ENCODE measurements at places on chromosomes 11 and 22.
A peak's percentile ranks its signal among the peaks of the same experiment; 100 is the strongest.

DNA sequence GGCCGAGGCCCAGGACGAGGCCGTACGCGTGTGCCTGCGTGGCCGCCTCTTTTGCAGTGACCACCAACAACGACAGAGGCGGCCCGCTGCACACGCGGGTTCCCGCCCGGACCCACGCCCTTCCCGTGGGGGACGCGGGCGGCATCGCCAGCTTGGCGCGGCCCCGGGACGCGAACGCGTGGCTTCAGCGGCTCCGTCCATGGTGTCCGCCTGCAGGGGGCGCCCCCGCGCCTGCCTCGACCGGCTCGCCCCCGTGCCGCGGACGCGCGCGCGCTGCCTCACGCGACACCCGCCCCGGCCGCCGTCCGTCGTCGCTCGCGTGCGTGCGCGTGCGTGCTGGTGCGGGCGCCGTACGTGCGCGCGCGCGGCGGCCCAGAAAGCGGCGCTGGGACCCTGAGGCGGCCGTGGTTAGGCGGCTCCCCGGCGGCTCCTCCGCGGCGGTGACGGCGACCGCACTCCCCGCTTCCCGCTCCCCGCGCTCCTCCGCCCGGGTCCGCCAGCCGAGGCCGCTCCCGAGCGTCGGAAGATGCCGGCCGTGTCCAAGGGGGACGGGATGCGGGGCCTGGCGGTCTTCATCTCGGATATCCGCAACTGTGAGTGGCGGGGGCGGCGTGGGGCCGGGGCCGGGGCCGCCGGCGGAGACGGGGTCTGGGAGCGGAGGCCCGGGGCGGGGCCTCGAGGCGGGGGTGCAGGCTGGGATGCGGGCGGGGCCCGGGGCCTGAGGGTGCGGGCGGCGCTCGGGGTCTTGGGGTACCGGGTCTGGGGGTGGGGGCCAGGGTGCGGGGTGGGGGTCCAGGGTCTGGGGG is at the start of gene AP2A2:
AP2A2 (plus strand) TSS at position 375 of the 806 bp plus-strand sequence; CDS start at position 527, 152 bp downstream.
- peak; percentile 89 for DNase-seq

GRCh38 chr22:35615156-35615555 is 2.0 kb downstream of the MB start:
- DNase-seq: no peak

DNA sequence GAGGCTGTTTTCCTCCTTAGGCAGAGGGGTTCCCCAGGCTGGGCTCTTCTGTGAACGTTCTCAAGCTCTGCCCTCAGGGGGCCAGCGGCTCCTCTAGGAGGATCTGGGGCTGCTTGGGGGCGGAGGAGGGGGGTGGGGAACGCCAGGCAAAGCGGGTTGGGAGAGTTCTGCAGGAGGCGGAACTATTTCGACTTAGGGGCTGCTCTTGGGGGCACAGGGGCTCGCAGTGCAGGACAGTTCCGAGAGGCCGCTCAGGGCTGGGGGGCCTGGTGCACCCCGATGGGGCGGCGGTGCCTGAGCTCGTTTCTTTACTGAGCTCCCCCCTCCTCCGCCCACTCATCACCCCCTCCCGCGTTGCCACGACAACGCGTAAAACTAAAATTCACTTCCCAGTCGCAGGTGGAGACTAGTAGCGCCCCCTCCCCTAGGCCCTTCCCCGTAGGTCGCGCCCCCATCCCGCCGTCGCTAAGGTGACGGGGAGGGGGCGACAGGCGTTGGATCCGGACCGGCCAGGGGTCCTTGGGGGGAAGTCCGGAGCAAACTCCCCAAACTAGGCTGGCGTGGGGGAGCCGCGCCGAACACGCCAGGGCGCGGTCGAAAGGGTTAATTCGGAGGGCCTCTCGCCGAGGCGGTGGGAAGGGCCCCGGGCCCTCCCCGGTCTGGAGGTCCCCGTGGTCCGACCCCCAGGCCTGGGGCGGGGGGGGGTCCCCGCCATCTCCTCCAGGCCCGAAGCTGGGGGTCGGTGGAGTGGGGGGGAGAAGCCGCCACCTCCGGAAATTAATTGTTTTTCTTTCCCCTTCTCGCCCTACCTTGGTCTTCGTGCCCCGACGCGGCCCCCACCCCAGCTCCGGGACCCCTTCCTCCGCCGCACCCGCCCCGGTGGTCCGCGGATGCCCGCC is 857 bp downstream of the SHANK3 start:
- DNase-seq: no peak

DNA sequence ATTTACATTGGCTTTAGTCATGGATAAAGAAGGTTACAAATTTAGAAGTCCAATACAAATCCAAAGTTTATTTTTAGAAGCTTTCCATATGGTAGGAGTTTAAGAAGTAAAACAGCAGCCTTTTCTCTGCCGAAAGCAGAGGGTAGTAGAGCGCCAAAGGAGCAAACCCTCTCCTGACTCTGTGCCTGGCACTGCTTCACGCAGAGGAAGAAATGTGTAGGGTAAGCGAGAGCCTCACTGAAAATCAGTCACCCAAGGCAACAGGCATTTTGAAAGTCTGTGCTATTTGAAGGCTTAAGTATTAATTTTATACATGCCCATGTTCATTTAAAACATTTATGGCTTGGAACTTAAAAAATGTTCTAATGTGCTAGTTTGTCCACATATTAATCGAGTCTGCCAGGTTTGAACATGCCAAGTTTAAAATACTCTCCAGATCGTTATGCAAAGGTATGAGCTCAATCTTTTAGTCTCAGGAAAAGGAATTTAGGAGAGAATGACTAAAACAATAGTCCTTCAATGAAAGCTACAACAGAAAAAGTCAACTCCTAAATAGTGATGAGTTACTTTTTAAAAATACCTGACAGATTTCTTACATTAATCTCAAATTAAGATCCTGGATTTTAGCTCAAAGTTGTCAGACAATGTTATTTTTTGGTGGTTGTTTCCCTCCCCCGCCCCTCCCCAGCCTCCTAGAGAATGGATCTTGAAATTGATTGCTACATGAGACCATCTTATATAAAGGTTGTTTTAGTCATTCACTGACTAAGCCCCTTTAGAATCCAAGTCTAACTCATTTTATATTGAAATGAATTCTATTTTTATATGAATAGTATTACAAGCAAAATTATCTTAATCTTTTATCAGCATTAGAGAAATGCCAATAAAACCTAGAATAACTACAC is 38.7 kb downstream of the MRTFA start:
- no peak for DNase-seq

- DNase-seq: no peak
Measured at GRCh38 chr11:119578521-119579191, 150.3 kb downstream of the NECTIN1 start.

- no peak for DNase-seq
Measured at GRCh38 chr11:70255477-70256116, 14.9 kb upstream of the PPFIA1 start.

GRCh38 chr11:11733246-11733747 is 108.5 kb upstream of the USP47 start:
- DNase-seq: no peak

All from NCI-H2107 (cell line).